ENCODE measurements at places on chromosomes 5 and 9.
A peak's percentile ranks its signal among the peaks of the same experiment; 100 is the strongest.

DNA sequence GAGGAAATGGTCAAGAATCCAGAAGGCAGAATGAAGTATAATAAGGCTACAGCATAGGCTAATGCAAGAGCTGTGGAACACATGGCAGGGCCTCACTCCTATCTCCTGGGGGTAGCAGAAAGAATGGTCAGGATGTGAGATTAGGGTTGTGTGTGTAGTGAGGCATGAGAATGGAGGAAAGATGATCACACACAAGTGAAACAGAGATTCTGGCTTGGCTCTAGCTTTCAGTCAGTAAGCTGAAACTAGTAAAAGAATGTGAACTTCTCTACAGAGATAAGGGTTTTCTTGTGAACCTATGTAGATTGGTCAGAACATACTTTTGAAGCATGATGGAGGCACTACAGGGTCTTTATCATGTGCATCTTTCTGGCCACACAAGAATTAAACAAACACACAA lies 298.8 kb downstream of the ASTN2 start:
- DNase-seq: no peak

- DNase-seq: no peak
Observed at GRCh38 chr5:173627860-173628392, 11.5 kb upstream of the BOD1 start.

- no peak for DNase-seq
Observed at GRCh38 chr5:50813691-50814090, 147.3 kb downstream of the PARP8 start.

GRCh38 chr5:146744068-146744745 lies 134.3 kb downstream of the PPP2R2B start:
- DNase-seq: no peak

GRCh38 chr5:65441800-65442199 lies 39.9 kb downstream of the ADAMTS6 start:
- DNase-seq: no peak

DNA sequence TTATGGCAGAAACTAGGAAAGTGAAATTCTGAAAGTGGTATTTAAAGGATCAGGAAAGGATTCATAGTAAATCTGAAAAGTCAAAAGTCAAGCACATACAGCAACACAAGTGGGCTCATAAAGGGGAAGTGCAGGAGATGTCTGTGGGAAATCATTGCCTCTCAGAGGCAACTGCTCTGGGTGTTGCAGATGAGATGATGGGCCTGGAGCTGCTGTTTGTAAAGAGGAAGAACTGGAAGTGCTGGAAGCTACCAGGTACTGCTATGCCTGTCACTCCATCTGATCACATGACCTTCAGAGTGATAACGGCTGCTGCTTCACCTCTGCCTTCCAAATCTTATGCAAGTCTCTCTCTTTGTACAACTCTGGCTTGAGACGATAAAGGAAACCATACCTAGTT lies 55.9 kb downstream of the ADRB2 start:
- no peak for DNase-seq

DNA sequence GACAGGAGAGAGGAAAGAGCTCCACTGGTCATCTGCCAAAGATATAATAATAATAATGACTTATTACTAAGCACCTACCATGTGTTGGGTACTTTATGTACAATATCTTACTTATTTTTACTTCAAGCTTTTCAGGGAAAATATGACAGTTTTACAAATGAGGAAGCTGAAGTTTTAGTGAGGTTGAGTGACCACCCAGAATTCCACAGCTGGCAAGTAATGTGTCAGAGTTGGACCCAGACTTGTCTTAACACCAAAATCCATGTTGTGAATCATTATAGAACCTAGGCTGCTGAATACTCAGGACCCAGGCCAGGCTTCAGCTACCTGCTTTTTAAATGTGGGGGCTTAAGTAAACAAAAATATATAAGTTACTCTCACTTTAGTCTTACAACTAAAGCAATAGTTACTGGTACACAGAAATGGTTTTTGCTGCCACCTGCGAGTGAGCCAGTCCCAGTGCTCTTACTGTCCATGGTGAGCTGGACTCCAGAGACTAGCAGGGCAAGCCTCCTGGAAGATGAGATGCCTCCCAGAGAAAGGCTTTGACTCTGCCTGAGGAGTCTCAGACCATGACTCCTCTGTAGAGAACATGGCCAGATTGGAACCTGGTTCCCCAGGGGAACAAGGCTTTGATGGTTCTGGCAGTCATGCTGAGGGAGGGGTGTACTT lies 29.9 kb downstream of the RUSC2 start:
- DNase-seq: no peak

DNA sequence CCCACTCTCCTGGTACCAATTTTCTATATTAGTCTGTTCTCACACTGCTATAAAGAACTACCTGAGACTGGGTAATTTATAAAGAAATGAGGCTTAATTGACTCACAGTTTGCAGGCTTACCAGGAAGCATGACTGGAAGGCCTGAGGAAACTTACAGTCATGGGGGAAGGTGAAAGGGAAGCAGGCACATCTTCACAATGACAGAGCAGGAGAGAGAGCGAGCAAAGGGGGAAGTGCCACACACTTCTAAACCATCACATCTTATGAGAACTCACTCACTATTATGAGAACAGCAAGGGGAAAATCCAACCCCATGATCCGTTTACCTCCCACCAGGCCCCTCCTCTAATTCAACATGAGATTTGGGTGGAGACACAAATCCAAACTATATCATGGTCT lies 72.2 kb downstream of the ATG10 start:
- no peak for DNase-seq

DNA sequence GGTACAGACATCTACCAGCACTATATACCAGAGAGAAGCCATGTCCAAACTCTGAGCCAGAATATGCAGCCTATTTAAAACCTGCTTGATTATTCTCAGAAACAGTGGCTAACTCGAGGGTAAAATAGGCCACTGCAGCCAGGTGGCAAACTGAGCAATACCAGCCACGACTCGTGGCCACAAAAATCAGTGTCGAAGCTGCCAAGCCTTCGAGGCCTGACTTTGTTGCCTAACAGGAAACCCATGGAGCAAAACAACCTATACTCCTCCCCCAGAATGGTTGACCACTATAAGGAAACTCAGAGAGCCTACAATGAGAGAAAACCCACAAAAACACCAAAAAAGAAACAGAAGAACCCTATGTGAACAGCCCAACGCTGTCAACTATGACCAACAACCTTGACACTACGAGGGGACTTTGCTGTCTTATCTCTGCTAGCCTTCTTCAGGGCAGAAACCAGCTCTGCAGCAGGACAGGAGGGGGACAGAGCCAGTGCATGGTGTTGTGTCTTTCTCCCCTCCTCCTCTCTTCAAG lies 133.8 kb downstream of the TMEM174 start:
- no peak for DNase-seq

GRCh38 chr5:116506488-116506887 lies 68.1 kb downstream of the SEMA6A start:
- no peak for DNase-seq

GRCh38 chr5:67182301-67182790 lies 14.3 kb downstream of the CD180 start:
- DNase-seq: no peak

DNA sequence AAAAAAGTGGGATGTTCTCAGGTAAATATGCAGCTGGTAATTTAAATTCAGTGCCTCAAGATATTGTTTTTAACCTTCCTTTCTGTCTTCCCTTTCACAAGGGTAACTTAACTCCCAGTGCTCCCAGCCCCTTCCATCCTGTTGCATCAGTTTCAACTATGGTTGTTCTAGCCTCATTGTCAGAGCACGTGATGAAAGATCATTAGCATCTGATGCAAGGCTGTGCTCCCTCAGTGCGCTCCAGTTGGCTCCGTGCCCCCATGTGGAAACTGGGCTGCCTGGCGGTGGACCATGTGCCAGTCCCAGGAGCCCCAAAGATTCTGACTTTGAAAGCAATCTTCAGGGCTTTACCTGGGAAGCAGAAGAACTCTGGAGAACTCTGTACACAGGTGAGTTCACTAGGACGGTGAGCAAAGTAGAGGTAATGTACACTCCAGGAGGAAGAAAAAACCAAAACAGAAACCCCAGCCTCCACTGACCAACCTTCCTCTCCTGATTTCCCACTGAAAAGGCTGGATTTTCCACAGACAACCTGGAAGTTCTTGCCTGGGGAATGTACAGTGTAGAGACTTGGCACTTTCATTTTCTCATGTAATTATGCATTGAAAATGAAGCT lies 96.9 kb downstream of the SLC1A3 start:
- DNase-seq: no peak

- DNase-seq: no peak
Observed at GRCh38 chr9:135336722-135337527, 142.7 kb upstream of the PPP1R26 start.

- no peak for DNase-seq
Observed at GRCh38 chr9:35905912-35906679, at the start of gene HRCT1. Gene HRCT1 (plus strand): TSS chr9:35906202. CDS start chr9:35906288, 86 bp downstream.

- no peak for DNase-seq
Observed at GRCh38 chr5:16082053-16082452, 97.5 kb downstream of the MARCHF11 start.

DNA sequence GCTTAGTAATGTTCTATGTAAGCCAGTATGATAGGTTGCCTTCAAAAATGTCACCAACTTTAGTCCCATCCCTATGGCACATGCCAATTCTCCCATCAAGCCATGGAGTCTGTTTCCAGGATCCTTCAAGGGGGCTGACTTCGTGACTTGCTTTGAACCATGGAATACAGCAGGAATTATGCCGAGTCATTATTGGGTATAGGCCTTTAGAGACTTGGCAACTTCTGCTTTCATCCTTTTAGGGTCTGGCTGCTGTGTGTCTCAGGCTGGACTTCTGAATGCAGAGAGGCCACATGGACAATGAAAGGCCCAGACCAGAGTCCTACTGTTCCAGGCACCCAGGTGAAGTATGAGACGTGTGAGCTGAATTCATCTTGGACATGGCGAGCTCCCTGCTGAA lies 109.8 kb downstream of the DENND1A start:
- DNase-seq: no peak

DNA sequence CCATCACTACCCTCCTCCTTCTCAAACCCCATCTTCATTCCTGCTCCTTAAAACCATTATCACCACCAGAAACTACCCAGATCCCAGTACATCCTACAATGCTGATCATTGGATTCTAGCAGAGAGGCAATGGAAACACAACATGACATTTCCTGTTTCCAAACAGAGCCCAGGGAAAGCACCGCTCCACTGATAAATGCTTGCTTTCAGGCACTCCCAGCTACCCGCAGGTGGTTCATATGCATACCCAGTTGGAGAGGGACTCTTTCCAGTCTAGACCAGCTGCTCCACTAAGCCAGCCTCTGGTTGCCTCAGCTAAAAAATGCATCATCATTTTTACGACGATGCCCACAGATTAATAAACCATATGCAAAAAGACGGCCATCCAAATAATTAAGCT lies 39.2 kb upstream of the ACO1 start:
- no peak for DNase-seq

DNA sequence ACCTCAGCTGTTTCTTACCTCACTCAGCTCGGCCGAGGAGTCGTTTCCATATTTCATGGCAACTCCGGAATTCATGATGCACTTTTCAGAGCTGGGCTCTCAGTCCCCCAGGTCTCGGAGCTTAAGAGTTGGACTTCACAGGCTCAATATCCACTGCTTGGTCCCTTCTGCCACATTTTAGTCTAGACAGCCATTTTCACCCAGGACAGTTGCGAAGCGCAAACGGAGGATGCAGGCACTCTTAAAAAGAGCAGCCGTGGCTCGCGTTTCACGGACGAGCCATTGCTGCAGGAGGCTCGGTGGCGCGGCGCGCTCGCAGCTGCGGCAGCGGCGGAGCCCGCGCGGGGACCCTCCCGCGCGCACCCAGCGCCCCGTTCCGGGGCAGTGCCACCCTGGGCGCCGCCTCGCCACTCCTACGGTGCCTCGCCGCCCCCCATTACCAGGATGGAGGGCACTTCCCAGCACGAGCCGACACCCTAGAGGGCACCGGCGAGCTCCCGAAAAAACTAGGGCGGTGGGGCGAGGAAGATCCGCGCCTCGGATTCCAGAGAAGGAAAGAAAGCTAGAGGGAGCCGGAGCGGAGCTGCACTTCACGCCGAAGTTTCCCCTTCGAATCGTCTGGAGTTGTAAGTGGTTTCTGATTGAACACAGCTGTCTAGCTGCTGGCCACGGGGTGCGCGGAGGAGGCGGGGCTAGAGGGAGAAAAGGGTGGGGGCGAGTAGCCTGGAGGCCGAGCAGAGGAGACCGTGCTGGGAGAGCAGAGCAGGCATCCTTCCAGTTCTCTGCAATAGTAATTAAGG lies 140.3 kb downstream of the TSSK1B start:
- peak; percentile 67 for DNase-seq

GRCh38 chr5:171599411-171599810 lies 180.0 kb downstream of the FGF18 start:
- no peak for DNase-seq

DNA sequence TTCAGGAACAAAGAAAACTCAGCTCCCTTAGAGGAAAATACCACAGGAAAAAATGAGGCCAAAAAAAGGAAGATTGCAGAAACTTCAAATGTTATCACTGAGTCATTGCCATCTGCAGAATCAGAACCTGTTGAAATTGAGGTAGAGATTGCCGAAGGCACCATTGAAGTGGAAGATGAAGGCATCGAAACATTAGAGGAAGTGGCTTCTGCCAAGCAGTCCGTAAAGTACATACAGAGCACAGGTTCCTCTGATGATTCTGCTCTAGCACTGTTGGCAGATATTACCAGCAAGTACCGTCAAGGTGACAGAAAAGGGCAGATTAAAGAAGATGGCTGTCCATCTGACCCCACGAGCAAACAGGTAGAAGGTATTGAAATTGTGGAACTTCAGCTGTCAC lies 30.8 kb upstream of the NIM1K start:
- peak; percentile 8 for DNase-seq

DNA sequence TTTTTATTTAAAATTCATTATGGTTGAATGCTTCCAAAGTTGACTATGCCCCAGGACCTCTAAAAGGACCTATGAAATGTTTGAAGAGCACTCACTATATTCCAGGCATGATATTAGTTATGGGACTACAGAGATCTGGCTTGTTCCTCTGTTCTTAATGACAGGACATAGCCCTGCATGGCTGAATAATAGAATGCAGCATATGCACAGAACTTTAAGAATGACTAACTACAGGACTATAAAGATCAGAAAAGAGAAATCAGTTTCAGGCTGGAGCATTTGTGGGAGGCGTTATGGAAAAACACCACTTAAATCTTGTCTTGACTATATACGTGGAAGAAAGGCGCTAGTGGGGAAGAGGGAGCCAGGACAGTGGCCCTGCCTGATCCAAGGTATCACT lies 239.2 kb downstream of the DOCK8 start:
- no peak for DNase-seq

GRCh38 chr5:59460368-59461153 lies 433.0 kb downstream of the PDE4D start:
- DNase-seq: no peak
